ENCODE measurements at places on chromosomes 13 and 19.

DNA sequence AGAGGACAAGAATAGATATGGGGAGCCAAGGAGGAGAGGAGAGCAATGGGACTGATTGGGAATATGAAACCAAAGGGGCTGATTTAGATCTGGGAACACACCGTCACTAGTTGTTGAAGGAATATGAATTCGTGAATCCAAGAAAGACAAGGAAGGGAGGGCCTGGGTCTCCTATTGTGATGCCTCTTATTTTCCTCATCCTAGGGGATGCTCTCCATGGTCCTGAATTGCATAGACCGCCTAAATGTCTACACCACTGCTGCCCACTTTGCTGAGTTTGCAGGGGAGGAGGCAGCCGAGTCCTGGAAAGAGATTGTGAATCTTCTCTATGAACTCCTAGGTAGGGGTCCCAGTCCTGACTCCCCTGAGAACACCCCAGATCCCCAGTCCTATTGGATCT is 21.5 kb downstream of the RYR1 start:
- no peak for DNase-seq

- no peak for DNase-seq
Observed at GRCh38 chr19:17999684-18000479, 8.1 kb upstream of the ARRDC2 start.

DNA sequence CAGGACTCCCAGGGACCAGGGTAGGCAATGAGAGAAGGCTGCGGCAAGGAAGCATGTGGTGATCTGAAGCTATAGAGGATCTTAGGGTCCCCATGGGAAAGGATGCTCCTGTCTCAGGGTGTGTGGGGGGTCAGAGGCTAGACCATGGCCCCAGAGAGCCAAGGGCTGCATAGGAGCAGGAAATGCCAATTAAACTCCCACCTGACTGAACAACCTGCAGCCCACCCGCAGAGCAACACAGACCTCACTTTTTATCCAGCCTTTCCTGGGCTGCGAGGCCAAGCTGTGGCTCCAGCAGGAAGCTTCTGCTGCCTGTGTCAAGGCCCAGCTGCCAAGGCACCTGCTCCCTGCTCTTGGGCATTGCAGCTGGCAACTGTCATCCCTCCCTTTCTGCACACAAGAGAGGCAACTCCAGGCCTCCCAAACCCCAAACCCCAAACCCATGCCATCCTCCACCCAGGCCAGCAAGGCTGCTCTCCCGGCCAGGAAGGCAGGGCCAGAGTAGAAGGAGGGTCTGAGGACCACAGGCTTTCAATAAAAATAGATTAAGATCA is 290.1 kb downstream of the FOXO1 start:
- no peak for DNase-seq

GRCh38 chr19:45175515-45176345 is 2.3 kb downstream of the TRAPPC6A start:
- DNase-seq = no peak

DNA sequence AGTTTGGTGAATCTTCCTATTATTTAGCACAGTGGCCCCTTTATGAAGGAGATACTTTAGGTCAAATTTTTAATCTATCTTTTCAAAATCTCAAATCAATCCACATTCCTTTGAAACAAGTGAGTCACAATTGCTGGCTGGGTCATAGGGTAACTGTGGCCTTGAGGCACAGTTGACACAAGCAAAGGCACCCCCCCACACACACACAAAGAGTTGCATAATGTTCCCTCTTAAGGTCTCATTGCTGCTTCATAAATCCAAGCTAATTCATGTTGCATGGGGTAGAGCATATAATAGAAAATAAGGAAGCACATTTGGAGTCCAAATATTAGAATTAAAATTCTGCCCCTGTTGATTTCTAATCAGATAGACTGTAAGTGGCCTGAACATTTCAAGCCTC is 171.5 kb downstream of the DLEU7 start:
- DNase-seq = no peak

- DNase-seq = no peak
Observed at GRCh38 chr13:80438521-80438920, 97.6 kb upstream of the SPRY2 start.

Measured in neuronal stem cell (in vitro differentiated cells).